ENCODE measurements at places on chromosomes 7 and 10.

DNA sequence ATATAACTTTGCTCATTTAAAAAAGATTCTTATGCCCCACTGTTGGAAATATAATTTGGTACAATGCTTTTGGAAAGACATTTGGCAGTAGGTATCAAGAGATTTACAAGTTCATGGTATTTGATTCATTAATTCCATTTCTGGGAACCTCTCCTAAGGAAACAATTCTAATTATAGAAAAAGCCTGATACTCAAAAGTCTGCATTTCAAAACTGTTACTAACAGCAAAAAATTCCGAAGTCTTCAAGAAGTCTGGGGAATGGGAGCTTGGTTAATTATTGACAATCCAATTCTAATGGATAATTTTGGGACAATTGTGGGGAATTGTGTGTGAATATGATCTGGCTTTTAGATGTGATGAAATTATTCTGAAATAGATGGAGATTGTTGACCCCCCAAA is 59.6 kb downstream of the HDAC9 start:
- no peak for DNase-seq

DNA sequence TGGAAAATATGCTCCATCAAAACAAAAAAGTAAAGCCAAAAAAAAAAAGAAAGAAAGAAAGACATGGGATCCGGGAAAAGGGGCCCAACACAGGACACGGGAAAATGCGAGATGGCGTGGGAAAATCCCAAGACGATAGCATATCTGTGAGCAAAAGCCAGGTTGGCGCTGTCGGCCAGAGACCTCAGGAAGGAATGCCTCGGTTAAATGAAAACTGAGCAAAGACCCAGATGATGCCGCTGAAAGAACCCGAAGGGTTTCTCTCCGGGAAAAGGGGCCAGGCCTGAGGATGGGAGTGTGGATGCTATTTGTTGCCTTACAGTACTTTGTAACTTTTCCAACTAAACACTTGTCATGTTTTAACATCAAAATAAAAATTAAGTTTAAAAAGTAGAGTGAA is 49.5 kb upstream of the PPP2R2D start:
- no peak for DNase-seq

DNA sequence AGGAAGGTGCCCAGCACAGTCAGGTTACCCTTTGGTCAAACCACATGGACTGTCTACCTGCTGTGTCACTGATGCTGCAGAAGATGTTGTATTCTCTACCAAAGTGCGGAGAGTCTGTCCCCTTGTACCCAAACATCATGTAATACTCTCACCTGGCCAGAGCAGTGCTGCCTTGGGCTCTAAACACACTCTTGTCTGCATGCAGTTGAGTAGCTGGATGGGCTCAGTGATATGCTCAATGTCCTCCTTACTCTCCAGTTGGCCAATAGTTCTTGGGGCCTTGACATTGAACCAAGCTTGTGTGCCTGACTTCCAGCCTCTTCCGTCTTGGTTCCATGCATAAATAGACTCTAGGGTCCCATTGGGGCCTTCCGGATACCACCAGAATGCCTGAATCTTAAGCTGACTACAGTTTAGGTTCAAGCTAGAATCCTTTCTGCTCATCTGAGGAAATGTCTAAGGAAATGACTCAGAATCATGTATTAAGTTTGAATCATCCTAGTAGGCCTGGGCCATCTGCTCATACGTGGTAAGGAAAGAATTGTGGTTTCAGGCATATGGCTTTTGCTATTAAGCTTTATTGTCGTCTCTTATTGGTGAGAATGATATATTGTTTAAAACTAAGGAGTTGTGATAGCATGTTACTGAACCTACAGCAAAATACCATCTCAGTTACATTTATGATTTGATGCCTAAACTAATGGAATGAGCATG is 118.0 kb downstream of the OTUD1 start:
- no peak for DNase-seq

DNA sequence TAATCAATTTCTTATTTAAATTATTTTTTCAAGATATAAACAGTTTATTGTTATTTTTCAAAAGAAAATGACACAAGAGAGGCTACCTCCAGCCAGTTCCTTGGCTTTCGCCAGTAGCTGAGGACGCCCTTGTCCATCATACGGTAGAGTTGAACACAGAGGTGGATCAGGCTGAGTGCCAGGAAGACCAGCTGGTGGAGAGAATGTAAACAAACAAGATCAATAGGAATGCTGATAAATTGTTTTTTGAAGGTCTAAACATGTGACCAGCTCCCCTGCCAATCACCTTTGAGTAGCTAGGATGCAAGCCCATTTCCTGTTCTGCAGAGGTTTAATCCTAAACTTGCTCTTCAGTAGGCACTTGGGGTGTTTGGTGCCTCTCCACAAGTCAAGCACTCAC is 138.9 kb downstream of the PKD1L1 start:
- no peak for DNase-seq

- DNase-seq: no peak
Observed at GRCh38 chr7:29328811-29329210, 134.2 kb downstream of the CHN2 start.

GRCh38 chr7:36088553-36088952 is 64.5 kb upstream of the EEPD1 start:
- no peak for DNase-seq

GRCh38 chr7:18343047-18343446 is 152.5 kb upstream of the HDAC9 start:
- DNase-seq: no peak
